CD4-positive, alpha-beta T cell treated with Interleukin-6 at 100 ng/mL for 8 hours (primary cell): ENCODE measurements at places on chromosomes 7 and 10.

- DNase-seq: no peak
These were observed 224.7 kb downstream of the CUX1 start for GRCh38 chr7:102042016-102042656.

DNA sequence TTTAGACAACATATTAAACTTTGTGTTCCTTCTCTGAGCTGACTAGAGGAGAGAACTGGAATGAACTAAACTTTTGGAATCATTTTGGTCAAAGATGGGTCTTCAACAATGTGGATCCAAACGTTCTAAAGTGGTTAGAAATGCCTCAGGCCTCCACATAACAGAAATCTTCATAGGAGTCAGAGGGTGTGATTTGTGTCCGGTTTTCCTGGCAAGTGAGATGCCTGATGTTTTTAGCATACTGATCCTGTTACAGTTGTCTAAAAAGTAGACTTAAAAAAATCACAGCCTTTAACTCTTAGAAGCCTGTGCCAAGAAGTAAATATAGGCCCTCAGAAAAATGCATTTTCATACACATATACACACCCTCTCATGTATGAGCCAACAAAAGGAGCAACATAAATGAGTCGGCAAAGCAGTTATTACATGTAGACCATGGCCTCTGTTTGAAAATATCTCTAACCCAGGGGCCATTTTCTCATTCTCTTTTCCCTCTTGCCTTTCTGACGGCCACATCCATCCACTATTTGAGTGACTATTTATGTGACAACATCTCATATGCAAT lies 64.5 kb downstream of the ST7 start:
- no peak for DNase-seq

- no peak for DNase-seq
These were observed 451.4 kb upstream of the VSTM2A start for GRCh38 chr7:54090652-54091213.

DNA sequence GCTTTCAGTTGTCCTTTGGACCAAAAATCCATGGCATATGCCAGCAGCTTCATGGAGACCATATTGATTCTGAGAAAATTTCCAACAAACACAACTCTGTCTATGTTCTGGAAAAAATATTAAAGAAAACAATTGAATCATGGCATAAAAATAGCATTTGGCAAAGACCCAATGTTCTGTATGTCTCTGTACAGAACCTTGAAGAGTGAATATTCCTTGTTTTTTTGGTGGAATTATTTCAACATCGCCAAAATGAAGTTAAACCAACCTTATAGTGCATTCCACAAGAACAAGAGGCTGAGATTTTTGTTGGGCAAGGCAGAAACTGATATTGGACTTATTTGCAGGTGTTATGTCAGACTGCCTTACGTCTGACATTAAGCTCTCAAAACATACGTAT lies 53.3 kb upstream of the SLC16A12 start:
- no peak for DNase-seq

DNA sequence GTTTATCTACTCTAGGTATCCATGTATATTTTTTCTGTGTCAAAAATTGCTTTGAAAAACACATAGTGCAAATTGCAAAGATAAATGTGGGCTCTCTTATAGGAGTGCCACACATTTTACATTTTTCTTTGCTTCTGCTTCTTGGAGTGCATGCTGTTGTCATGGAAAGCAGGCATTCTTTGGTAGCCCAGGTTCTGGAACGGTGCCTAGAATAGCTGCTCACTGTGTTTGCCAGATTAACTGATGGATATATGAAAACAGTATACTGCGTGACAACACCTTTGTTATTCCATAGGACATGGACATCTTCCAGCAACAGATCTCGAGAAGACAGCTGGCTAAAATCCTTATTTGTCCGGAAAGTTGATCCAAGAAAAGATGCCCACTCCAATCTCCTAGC lies 13.4 kb downstream of the NIPSNAP2 start:
- DNase-seq: no peak

GRCh38 chr7:50657341-50657873 lies 92.2 kb upstream of the DDC start:
- no peak for DNase-seq

DNA sequence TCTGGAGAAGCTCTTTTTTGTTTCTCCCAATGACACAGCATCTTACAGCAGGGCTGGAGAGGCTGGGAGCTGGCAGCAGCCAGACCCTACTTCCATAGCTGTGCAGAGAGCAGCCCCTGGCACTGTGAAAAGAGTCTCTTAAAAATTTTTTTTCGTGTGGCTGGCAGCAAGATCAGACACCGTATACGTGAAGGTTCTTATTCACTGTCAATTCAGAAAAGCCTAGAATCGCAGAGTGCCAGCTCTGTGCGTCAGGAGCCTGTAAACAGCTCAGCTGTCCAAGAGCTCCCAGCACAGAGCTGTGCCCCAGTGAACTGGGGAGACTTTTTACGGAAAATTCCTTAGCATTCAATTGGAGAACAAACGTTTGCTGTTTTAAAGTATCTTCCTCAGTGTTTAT lies 6.5 kb downstream of the BAG3 start:
- no peak for DNase-seq

DNA sequence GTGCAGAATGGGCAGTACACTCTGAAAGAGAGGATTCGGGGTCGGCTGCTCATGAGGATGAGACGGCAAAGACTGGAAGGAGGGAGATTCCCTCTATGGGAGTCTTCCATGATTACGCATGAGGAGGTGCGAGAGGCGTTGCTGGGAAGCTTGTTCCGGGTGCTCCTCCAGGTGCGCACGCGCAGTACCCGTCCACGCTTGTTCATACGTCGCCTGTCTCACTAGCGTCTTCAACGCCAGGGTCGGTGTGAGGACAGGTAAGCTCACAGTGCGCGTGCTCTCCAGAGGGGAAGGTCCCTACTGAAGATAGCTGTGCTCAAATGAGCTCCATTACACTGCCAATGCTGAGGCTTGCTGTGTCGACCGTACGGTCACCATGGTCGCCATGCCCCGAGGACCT lies 39.3 kb upstream of the BNIP3 start:
- DNase-seq: no peak

- no peak for DNase-seq
These were observed 361.5 kb downstream of the FRMD4A start for GRCh38 chr10:13969118-13969791.

GRCh38 chr7:131094685-131095084 lies 233.0 kb upstream of the MKLN1 start:
- no peak for DNase-seq

- DNase-seq: no peak
These were observed 106.3 kb downstream of the KMT2C start for GRCh38 chr7:152329469-152329868.

- no peak for DNase-seq
These were observed 428.9 kb downstream of the PCDH15 start for GRCh38 chr10:54372179-54372578.

GRCh38 chr7:113338071-113338696 lies 219.8 kb upstream of the SMIM30 start:
- DNase-seq: no peak

- no peak for DNase-seq
These were observed 40.5 kb upstream of the ACSL5 start for GRCh38 chr10:112333452-112333851.

DNA sequence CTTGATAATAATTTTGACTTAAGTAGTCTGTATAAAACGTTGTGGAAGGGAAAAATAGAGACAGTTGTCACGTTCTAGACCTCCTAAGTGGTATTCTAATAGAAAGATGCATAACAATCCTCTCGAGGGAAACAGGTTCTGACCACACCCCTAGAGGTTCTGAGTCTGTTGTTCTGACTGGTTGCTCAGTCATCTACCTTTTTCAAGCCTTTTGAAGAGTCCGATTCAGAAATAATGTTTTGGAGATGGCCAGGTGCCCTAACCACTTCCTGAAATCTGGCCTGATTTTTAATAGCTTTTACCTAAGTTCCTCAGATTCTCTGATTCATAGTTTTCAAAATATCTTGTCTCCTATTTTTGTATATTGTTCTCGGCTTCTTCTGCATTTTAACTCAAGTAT lies 175.6 kb downstream of the HDAC9 start:
- no peak for DNase-seq

- DNase-seq: no peak
These were observed 75.8 kb upstream of the LRRC17 start for GRCh38 chr7:102836977-102837376.

DNA sequence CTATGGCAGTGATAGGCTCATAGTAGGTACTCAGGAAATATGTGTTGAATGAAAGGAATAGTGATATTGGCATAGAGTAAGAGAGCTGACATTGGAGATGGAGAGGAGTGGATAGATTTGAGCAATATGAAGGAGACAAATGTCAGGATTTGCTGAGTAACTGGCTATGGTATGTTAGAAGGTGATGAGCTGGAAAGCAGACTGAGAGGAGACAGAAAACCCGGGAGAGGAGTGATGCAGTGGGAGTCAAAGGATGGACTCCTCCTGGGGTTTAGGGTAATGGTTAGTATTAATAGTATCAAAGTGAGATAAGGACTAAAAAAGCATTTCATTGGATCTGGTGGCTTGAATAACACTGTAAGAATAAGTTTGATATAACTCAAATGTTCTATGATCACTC lies 64.8 kb downstream of the CD36 start:
- DNase-seq: no peak

DNA sequence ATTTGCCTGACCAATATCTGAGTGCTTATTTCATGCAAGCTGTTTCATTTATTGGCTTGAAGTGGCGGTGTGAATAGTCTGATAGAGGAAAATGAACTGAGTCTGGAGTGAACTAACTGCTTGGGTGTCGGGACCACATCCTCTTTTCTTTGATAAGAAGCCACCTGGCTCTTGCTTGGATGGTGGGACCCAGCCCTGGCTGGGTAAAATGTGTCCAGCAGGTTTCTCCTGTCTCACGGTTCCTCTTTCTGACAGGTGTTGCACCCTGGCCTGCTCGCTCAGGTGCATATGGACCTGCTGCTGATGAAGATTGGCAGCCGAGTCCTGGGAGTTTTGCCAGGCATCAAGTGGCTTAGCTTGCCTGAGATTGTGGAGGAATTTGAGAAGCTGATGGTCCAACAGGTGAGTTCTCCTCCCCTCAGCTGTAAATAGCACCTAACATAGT lies 1.6 kb downstream of the ADCK2 start:
- DNase-seq: no peak

GRCh38 chr7:156651474-156651873 lies 10.9 kb downstream of the RNF32 start:
- no peak for DNase-seq

GRCh38 chr7:3408814-3409595 lies 108.0 kb downstream of the SDK1 start:
- no peak for DNase-seq

DNA sequence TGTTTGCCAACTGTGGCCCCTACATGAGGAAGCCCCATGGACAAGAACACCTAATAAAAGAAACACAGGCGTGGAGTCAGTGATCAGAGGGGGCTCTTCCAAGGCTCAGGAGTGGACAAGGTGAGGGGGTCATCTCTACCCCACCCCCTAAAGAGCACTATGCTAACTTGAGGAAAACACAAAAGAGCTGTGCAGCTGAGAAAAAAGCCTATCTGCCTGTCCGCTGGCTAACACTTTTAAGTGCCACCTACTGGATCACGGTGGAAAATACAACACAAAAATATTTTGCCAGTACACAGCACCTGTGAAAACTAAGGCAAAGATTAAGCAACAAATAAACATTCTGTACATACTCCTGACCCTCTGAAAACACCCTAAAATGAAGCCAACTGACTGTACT lies 53.1 kb upstream of the COBL start:
- no peak for DNase-seq

DNA sequence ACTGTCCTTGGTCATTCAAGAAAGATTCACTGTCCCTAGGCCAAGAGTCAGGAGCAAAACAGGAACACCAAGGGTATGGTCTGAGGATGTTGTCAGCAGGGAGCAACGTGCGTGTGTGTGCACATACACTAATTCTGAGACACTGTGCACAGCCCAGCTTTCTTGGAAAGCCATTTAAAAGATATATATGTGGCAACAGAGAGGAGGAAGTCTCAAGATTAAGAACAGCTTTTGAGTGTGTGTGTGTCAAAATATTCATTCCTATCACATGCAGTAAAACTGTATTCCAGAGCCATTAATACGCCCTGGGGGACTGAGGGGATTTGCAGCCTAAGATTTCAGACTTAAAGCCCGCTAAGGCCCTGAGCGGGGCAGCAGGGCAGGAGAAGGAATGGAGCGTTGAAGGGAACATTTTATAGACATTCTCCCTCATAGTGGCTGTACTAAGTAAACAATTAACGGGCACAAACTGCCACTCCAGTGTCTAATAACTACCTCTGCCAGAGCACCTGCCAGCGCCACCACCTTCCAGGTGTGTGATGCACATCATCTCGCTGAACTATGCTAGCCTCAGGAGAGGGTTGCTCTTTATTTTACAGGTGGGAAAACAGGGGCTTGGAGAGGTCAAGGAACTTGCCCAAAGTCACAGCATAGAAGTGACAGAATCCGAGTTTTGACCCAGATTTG lies 2.0 kb downstream of the NOD1 start:
- DNase-seq: no peak

GRCh38 chr7:28606421-28606820 lies 194.1 kb downstream of the CREB5 start:
- no peak for DNase-seq

GRCh38 chr7:121741896-121742295 lies 131.1 kb upstream of the PTPRZ1 start:
- no peak for DNase-seq

- DNase-seq: no peak
These were observed 808 bp downstream of the C10orf71 start for GRCh38 chr10:49299816-49300139.

DNA sequence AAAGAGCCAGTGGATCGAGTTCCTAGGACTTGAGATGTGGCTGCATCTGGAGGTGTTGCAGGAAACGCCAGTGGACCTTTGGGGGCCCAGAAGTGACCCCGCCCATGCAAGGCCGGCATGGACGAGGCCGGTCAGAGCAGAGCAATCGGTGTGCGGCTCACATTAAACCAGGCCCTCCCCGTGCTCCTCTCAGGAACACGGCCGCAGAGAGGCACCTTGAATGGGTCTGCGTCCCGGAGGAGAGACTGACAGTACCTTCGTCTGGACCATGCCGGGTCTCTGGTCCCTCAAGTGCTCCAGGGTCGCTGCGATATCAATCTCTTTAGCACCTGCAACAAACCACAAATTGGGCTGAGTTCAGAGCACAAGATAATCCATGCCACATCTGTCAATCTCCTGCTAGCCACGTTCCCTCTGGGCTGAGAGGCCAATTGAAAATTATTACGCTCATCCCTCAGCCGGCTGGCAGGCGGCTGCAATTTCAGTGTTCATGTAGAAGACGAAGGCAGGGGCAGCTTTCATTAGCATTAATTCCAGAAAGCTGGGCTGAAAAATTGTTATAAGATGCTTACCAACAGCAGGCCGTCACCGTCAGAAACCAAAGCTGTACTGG lies 212.0 kb downstream of the DNAJB6 start:
- no peak for DNase-seq

DNA sequence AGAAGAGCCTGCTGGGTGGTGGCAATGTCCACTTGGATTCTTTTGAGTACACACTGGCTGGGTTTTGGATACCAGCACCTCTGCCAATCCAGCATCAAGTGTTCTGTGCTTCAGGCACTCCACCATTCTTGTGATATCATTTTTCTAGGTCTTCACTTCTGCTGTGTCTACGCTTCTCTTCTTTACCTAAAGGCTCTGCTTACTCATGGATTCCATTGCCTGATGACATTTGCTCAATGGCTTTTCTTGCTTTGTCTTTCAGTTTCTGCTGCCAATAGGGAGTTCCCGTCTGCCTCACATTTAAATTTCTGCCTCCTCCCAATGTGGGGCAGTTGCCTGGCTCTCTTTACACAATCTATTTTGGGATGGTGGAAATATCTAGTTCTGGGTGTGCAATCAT lies 12.7 kb upstream of the PAPSS2 start:
- no peak for DNase-seq

- DNase-seq: no peak
These were observed 75.7 kb downstream of the DNAJC1 start for GRCh38 chr10:21927631-21928353.

- no peak for DNase-seq
These were observed 43.8 kb downstream of the ETV1 start for GRCh38 chr7:13945670-13946069.
